ENCODE measurements at places on chromosomes 11 and 22.
A peak's percentile ranks its signal among the peaks of the same experiment; 100 is the strongest.

GRCh38 chr11:78841456-78842060 lies 266.9 kb upstream of the NARS2 start:
- no peak for DNase-seq

DNA sequence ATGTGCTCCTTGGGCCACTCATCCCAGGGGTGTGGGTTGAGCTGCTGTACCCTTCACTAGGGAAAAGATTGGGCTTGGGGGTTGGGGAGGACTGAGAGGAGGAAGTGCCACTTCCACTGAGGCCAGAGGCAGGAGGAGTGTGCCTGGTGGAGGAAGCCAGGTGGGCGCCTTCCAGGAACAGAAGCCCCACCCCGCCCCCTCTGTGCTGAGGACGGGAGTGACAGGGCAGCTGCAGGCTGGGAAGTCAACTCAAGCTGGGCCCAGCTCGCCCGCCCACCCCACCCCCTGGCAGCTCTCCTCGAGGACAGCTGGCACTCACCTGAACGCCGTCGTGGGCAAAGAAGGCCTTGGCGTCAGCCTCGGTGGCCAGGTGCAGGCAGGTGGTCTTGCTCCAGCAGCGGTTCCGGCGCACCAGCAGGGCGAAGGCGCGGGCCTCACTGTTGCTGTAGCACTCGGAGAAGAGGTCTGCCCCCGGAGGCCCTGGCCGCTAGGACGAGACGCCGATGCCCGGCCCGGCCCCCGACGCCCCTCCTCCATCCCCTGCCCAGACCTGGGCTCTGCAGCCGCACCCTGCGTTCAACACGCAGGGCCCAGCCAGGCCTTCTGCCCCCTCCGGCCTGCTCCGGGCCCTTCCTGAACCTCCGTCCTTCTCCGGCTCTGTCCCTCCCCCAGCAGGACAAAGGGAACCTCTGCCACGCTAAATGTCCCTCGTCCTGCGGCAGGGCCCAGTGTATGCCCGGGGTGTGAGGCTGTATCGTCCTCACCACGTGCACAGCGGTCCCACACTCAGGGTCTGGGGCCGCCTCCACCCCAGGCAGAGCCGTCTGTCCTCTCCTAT lies 13.4 kb downstream of the TSSC4 start:
- DNase-seq = no peak

DNA sequence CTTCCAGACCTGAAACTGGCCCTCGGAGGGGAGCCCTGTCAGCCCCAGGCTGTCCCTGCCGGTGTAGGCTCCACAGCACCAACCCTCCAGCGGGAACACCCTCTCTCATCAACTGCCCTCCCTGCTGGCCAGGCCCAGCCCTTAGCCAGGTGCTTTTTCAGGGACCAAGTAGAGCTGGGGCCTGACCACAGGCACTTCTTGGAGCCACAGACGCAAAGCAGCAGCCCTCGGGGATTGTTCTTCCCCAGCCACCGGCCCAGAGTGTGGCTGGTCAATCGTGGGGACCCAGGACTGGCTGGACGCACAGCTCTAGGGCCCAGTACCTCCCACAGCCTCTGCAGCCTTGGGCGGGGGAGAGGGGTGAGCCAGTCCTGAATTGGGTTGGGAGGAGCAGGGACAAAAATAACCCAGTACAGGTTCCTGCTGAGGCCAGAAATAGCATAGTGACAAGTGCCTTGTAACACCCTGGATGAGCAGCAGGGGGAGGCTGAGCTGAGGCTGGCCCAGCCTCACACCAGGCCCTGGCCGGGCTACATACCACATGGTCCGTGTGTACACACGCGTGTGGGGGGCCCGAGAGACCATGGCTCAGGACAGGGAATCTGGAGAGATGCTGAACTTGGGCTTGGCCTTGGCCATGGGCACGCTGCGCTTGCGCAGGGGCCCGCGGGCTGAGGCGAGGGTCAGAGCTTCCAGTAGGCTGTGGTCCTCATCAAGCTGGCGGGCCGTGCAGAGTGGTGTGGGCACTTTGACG lies 2.0 kb downstream of the KCNJ11 start:
- DNase-seq = peak; percentile 70

GRCh38 chr11:77065878-77066228 lies 918 bp upstream of the CAPN5 start:
- DNase-seq = peak; percentile 44

- DNase-seq = no peak
Observed at GRCh38 chr11:2599561-2600189, 100.1 kb downstream of the KCNQ1OT1 start.

DNA sequence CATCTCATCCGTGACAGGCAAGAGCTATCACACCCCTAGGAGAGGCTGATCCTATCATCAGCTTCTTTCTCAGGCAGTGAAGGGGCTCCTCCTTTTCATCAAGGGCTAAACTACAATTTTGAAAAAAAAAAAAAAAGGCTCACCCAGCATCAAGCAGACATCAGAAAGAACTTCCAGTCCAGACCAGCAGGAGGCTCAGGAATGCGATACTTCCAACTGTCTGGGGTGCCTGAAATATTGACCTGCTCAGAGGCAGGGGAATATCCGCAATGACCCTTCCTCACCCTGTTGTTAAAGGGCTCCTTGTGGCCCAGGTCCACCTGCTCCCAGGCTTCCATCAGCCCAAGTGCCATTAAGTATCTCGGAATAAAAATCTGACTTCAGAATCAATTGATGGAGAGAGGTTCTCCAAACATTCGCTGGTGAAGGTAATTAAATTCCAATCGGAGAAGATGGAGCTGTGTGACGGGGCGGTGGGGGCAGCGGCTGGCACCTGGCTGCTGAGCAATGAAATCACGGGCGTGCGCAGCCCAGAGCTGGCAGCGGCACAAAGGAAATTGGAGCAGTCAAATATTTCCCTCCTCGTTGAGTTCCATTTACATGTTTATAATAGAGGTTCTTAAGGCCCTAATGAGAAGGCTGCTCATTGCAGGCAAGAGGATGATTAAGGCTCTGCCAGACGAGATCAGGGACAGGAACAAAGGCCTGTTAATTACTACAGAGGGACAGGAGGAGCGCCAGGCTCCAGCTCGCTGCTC lies 69.0 kb upstream of the THY1 start:
- no peak for DNase-seq

DNA sequence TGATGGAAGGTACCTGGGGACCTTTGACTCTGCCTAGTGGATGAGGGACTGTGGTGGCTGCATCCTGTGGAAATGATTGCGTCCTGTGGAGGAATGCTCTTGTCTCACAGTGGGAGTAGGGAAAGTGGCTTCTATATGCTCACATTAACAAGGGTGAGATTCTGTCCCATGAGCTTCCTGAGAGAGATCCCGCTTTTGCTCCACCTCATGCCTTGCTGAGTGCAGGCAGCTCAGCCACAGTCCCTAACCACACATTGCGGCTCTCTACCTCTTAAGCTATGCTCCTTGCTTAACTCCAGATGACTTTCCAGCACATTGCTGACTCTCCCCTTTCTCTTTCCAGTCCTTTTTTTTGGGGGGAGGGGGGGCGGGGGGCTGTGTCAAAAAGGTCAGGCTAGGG lies 45.0 kb downstream of the TEAD1 start:
- no peak for DNase-seq

- DNase-seq = no peak
Observed at GRCh38 chr11:85725510-85726258, 39.7 kb upstream of the CCDC89 start.

DNA sequence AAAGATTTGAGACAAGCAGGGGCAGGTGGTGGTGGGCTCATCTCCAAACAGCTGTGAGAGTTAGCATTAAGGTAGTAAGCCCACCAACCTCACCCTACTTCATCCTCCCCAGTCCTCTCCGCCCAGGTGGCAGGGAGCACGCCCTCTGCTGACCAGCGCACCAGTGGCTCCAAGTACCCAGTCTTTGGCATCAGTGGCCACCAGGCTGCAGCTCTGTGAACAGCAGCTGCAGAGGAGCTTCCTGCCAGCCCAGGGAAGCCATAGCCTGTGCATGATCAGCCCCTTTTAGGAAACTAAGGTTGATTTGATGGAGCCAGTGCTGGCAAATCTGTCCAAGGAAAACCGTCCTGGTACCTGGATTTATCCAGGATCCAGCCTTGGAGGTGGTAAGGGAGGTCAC lies 21.7 kb downstream of the CAVIN3 start:
- no peak for DNase-seq

DNA sequence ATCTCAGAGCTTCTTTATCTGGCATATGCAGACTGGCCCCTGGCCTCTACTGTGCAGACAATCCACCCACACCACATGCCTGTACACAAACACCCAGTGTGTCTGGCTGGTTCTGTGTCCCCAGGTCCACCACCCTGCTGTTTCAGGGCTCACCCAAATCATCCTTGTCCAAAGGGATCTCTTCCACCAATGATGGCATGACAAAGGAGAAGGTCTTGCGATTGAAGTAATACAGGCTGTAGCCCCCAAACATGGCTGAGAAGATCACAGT lies 1.7 kb downstream of the SLC37A4 start:
- no peak for DNase-seq

Data from GM20000 (cell line).